Activated T-cell treated with anti-CD3 and anti-CD28 coated beads for 1 hour (primary cell): ENCODE measurements at places on chromosomes 13 and 19.

- no peak for DNase-seq
Measured at GRCh38 chr19:15841875-15842569, 26.6 kb upstream of the OR10H1 start.

- no peak for DNase-seq
Measured at GRCh38 chr19:30109565-30109964, 167.5 kb downstream of the URI1 start.

- DNase-seq = no peak
Measured at GRCh38 chr13:59641817-59642216, 521.9 kb downstream of the DIAPH3 start.

DNA sequence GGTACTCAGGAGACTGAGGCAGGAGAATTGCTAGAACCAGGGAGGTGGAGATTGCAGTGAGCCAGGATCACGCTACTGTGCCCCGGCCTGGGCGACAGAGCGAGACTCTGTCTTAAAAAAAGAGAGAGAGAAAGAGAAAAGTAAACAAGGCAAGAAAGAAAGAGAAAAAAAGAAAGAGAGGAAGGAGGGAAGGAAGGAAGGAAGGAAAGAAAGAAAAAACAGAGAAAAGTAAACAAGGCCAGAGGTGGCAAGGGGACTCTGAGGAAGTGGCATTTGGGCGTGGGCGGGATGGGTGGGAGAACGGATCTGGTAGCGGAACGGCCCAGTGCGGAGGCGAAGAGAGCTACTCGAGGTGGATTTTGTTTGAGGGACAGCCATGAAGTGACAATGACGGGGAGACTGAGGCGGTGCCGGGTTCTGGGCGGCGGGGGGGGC is 7.5 kb upstream of the ARRDC2 start:
- DNase-seq = no peak

- DNase-seq = peak; percentile 13
Measured at GRCh38 chr19:4732680-4733114, 9.1 kb upstream of the DPP9 start.

GRCh38 chr13:56102641-56103040 is 1038.1 kb upstream of the PRR20A start:
- no peak for DNase-seq

GRCh38 chr19:55176076-55176475 is 4.0 kb downstream of the SYT5 start:
- no peak for DNase-seq

GRCh38 chr19:15412832-15413231 is 6.0 kb downstream of the AKAP8L start:
- no peak for DNase-seq

DNA sequence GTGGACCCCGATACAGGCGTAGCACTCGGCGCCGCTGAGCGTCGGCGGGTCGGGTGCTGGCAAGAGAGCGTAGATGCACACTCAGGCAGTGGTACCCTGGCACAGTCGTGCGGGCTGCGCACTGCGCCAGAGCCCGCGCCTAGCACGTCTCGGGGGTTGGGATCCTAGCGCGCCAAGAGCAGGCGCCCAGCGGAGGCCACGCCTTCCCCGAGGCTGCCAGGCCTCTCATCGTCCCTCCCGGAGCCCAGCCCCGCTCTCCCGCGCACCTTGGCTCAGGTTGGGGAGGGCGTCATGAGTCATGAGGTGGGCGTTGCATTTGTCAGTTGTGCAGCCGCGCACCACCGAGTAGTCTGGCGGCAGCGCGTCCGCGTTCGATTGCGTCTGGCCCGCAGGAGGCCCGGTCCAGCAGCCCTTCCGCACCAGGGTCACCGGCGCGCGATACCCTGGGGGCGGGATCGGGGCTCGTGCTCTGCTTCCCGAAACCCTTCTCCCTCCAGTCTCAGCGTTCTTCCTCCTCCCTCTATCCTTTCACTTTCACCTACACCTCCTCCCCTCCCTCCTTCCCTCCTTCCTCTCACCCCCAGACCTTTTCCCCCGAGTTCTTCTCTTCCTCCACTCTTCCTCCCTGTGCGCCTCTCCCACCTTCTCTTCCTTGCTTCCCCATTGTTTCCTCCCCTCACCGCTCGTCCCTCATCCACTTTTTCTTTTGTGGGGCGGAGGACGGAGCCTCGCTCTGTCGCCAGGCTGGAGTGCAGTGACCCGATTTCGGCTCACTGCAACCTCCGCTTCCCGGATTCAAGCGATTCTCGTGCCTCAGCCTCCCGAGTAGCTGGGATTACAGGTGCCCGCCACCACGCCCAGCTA is 3.5 kb downstream of the LYPD5 start:
- peak; percentile 45 for DNase-seq

- no peak for DNase-seq
Measured at GRCh38 chr13:20729633-20730585, 26.4 kb downstream of the IL17D start.

GRCh38 chr19:1065606-1066109 is 1.3 kb upstream of the ARHGAP45 start:
- DNase-seq = no peak

DNA sequence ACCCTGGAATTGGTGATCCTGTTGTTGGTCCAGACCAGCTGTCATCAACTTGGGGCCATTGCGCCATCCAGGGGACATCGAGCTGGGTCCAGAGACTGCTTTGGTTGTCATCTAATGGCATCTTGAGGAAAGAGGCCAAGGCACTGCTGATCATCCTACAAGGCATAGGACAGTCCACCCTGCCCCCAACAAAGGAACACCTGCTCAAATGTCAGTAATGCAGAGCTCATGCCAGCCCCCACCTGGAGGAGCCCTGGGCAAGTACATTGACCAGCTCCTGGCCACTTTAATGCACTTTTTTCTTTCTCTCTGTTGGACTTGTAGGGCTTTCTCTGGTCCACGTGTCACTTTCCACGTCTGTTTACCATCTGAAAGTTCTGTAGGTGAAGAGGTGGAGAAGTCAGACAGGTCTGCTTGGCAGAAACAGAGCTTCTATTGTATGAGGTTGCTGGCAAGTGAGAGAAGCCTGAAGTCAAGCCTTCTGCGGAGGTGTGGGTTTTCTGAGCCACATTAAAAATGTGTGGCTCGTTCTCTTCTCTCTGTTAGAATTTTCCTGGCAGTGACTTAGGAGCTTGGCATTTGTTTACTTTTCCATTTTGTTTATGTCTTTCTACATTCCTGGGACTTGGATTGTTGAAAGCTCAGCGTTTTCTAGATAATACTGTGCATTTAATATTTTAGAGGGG is 124.0 kb upstream of the RNF113B start:
- DNase-seq = no peak

- DNase-seq = no peak
Measured at GRCh38 chr13:74706801-74707200, 572.6 kb upstream of the KLF12 start.

- no peak for DNase-seq
Measured at GRCh38 chr19:46082728-46083050, 41.8 kb downstream of the IGFL3 start.

GRCh38 chr13:111253365-111253872 is 67.0 kb upstream of the TEX29 start:
- DNase-seq = no peak

DNA sequence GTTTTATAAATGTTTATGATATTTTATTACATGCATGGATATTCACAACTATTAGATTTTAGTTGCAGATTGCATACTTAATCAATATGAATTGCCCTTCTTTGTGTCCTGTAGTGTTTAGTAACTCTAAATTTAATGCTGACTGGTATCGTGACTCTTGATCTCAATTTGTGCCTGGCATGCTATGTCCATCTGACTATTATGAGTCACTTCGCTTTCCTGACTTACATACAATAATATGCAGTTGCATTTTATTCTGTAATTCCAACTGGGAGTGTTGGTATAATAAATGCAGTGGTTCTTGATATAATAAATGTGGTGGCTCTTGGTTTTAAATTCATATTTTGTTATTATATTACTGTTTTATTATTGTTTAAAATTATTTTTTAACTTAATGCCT is 277.5 kb downstream of the LIG4 start:
- no peak for DNase-seq
